ENCODE measurements at places on chromosomes 2 and 18.

- DNase-seq: no peak
These were observed 11.2 kb upstream of the CXXC1 start for GRCh38 chr18:50298443-50299284.

- DNase-seq: no peak
These were observed 96.7 kb downstream of the PMS1 start for GRCh38 chr2:189880832-189881492.

DNA sequence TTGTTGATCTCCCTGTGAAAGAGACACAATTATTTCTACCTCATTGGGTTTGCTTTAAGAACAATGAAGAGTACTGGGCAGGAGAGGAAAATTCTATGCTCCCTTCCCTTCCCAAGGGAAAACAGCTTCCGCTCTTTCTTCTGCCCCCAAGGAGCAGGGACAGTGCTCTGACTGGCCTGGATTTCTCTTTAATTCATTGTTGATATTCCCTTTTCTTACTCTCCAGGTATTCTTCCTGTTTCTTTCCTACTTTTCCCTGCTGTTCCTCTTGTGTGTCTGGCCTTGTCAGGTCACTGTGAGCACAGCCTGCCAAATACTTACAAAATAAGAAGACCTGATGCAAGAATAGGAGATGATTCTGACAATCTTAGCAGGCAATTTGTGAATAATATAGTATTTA is 49.6 kb upstream of the SPAG16 start:
- no peak for DNase-seq

DNA sequence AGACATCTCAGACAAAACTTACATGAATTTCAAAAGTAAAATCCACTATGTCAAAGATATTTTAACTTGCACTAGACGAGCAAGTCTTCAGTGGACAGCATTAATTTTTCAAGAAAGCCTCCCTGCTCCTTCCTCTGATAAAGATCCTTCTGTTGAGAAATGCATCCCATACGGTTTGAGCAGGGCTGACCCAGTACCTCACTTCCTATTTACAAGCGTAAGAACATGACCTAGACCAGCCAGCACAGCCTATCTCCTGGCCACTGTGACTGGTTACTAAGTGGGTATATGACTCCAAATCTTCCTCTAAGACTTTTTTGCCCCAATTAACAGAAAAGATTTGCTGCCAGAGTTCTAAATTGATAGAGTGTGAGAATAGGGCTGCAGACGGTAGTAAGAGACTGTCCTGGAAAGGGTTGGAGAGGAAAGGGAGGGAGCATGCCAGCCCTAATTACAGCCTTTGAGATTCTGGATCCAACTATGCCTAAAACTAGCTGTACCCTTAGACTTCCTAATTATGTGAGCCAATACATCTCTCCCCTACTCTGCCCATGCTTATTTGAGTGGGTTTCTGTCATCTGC is 108.4 kb downstream of the PRELID3A start:
- no peak for DNase-seq

DNA sequence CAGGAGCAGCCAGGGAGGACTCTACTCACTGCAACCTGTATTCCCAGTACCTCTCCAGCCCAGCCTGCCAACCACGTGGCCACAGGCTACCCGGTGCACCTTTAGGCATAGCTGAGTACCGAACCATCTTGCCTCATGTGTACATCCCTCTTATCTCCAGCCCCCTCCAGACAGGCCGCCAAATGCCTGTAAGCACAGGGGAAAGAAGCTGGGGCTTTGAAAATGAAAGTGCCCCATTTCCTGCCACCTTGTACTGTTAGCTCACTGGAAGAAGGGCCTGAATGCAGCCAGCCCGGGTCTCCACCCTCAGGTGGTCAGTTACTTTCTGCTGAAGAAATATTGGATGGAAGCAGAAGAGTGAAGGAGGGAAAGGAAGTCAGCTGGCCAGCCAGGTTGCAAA is 27.2 kb upstream of the RFX8 start:
- DNase-seq: no peak

Data from KG1 (cell line).